Neural progenitor cell (in vitro differentiated cells): ENCODE measurements at places on chromosomes 7 and 10.

GRCh38 chr7:84705706-84706105, 481.1 kb downstream of the SEMA3D start:
- H3K4me1 ChIP-seq, result no peaks in the 10 kb centered on the region
- no peak overlapping the region for H3K4me3 ChIP-seq
- no peak overlapping the region for H3K27ac ChIP-seq
- no peaks in the 10 kb centered on the region for H3K36me3 ChIP-seq
- H3K27me3 ChIP-seq, result no peaks in the 10 kb centered on the region
- DNase-seq, result no peak

DNA sequence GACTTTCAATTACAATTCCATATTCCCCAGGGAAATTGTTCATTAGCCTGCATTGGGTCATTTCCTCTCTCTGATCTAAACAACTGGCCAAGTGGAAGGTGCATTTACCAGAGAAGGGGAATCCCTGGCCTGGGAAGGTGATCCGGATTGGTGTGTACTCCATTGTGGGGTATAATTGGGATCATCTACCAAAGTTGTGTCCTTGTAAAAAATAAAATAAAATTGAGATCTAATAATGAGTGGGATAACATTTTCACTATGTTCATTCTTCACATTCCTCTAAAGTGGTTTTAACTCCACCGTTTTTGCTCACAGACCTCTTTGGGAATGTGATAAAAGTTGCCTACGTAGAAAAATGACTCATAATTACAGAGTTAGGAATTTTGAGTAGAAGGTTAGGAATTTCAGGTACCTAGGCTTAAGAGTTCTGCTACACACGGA, 22.8 kb downstream of the ARL5B start:
- no peaks in the 10 kb centered on the region for H3K4me1 ChIP-seq
- H3K27me3 ChIP-seq, result no peaks in the 10 kb centered on the region
- no peak overlapping the region for H3K4me3 ChIP-seq
- no peak for DNase-seq
- H3K36me3 ChIP-seq, result no peaks in the 10 kb centered on the region
- H3K27ac ChIP-seq, result no peak overlapping the region

DNA sequence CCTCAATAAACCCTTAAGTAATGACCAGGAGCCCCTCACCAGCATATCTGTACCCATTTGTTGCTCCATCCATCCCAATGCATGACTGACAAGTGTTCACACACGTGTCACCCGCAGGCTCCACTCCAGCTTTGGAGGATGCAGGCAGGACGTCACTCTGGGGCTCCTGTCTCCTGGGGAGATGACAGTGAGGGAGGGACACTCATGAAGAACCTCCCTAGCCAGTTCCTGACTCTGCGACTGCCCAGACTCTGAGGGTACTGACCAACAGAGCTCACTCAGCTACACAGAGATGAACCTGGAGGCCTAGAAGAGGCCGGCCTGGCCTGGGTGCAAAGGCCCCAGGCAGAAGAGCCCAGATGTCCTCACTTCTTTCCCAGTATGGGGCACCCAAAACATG, 135.1 kb upstream of the RET start:
- no peak for DNase-seq
- peaks cover 4% of the 10 kb centered on the region for H3K4me1 ChIP-seq
- no peaks in the 10 kb centered on the region for H3K27me3 ChIP-seq
- H3K36me3 ChIP-seq, result no peaks in the 10 kb centered on the region
- H3K4me3 ChIP-seq, result no peak overlapping the region

DNA sequence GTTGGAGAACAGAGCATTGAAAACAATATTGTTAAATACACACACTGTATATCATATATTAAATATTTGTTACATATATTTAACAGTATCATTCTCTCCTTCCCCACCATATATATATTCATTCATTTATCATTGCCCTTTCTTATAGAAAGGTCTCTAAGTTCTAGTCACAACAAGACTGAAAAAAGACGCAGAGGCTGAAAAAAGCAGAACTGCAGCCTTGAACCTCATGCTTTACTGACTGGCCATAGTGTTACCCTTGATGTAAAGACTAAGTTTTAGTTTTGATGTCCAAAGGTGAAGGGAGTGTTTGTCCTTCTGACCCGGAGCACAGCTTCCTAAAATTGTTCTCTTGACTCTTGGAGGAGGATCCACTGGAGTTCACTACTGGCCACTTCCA, 247.9 kb downstream of the PTEN start:
- no peak overlapping the region for H3K4me3 ChIP-seq
- DNase-seq, result no peak

- no peak overlapping the region for H3K4me3 ChIP-seq
- H3K27ac ChIP-seq, result peak overlapping the region; percentile 91
- no peaks in the 10 kb centered on the region for H3K36me3 ChIP-seq
These were observed 110.7 kb downstream of the AKR1D1 start for GRCh38 chr7:138186951-138187351.

DNA sequence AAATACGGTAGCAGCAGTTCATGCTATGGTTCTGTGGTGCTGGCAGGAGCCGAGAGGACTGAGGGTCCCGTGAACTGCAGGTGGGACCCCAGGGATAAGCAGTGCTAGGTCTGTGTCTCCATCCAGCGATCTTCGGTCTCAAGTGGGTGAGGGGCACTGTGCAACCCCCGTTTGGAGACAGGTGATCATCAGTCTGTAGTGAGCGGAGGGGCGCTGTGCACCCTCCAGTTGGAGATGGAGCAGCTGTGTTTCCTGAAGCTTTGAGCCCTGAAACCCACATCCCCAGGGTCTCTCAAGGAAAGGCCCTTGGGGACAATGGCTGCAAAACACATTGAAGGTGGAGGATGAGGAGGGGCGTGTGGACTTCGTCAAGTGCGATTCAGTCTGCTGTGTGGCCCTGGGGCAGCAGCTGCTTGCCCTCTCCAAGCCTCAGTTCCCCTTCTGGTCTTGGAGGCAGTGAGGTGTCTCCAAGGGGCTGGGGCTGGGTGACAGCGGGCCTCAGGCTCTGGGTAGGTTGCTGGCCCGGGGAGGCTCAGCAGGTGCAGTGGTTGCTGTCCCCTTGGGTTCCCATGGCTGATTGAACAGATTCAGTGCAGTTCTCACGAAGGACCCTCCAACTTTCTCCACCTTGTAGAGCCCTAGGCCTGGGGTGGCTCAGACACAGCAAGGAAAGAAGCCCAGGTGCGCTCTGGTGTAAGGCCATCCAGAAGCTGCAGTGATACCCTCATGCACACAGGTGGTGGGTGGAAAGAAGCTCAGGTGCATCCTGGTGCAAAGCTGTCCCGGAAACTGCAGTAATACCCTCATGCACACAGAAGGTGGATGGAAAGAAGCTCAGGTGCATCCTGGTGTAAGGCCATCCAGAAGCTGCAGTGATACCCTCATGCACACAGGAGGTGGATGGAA, 160.6 kb downstream of the ADARB2 start:
- H3K27me3 ChIP-seq, result no peaks in the 10 kb centered on the region
- H3K4me3 ChIP-seq, result no peak overlapping the region
- no peak overlapping the region for H3K27ac ChIP-seq
- DNase-seq, result no peak
- H3K4me1 ChIP-seq, result peaks cover 6% of the 10 kb centered on the region
